Epithelial cell of proximal tubule (primary cell): ENCODE measurements at places on chromosomes 2 and 18. TPM values are rescaled to one million over a fixed set of nuclear protein-coding genes. Genes with fewer than 3 reads are reported as not detected.
A peak's percentile ranks its signal among the peaks of the same experiment; 100 is the strongest.

DNA sequence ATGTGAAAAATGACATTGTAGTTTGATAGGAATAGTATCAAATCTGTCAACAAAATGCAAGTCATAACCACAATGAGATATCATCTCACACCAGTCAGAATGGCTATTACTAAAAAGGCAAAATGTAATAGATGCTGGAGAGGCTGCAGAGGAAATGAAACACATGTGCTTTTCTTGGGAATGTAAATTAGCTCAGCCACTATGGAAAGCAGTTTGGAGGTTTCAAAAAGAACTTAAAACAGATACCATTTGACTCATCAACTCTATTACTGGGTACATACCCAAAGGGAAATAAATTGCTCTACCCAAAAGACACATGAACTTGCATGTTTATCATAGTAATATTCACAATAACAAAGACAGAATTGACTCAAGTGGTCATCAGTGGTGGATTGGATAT lies 572.6 kb downstream of the TRIB2 start:
- DNase-seq = no peak

DNA sequence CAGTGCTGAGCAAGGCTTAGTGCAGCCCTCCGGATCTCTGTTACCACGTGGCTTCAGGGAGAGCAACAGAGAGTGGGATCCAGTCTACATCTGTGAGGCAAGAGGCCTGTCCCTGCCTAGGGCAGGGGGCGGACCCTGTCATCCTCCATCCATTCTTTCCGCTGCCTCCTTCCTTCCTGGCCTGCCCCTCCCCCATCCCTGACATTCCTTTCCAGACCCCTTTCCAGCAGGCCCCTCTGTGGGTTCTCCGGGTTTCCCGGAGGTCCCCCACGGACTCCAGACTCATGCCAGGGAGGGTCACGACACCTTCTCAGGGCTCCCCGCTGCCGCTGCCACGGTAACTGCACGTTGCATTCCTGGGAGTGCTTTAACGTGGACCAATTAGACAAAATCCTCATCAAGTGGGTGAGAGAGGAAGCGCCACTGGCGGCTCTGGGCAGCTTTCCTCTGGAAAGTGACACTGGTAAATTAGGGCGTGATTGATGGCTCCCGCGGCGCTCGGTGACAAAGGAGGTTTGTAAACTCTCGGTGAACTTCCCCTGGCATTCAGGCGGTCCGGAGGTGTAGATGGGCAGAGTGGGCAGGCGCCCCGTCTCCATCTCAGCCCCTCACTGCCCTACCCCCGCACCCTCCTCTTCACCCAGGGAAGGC lies 11.4 kb downstream of the ATOH8 start:
- no peak for DNase-seq

GRCh38 chr2:217107480-217107879 lies 247.6 kb upstream of the TNP1 start:
- DNase-seq = no peak

- no peak for DNase-seq
Observed at GRCh38 chr2:39377226-39377939, 59.7 kb downstream of the MAP4K3 start.

- DNase-seq = no peak
Observed at GRCh38 chr2:98160554-98160953, 73.6 kb downstream of the VWA3B start.

DNA sequence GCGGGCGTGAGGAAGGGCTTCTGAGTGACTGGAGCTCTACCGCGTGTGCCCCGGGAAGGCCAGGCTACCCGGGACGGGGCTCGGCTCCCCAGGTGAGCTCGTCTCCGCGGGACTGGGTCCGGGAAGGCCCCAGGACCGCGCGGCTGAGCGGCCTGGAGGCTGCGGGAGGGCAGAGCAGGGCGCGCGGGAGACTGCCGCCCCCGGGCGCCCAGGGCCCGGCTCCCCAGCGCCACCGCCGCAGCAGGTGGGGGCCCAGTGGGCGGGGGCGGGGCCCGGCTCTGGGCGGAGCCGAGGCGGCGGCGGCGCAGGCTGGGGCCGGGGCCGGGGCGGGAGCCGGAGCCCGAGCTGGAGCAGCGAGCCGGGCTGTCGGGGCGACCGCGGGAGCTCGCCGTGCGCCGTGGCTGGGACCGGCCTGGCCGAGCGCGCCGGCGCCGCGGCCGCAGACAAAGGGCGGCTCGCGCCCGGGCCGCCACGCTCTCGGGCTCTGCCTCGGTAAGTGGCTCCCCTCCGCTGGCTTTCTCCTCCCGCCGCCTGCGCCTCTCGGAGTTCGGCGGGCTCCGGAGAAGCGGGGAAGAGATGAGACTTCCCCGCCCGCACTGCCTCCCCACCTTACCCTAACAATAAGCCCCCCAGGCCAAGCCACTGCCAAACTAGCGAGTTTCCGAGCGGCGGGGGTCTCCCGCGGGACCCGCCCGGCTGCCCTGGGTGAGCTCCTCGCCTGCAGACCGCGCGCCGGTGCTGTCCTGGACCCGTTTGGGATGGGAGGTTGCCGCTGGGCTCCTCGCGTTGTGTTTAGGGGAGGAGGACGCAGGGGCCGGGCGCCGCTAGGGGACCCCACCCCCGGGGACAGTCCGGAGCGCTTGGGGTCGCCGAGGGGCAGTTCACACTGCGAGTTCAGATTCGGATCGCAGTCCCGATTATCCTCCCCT lies at the start of gene MAPK4:
Gene MAPK4 (plus strand): TSS at position 336 of the 929 bp plus-strand sequence. CDS start 103,872 bp downstream, outside the sequence.
- DNase-seq = no peak

DNA sequence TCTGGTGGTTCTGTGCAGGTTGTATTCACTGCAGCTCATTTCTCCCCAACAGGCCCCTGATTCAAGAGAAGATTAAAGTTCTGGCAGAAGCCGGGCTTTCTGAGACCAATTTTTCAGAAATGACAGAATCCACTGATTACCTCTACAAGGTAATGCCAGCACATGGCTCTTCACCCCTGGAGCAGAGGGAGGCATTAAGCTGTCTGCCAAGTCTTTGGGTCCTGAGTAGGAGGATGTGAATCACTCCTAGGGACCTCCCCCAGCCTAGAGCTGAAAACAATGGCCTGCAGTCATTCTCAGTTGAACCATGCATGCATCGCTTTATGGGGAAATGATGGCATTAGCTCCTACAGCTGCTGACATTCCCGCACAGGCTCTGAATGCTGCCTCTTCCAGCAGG lies 20.5 kb upstream of the RPL37A start:
- peak; percentile 36 for DNase-seq

GRCh38 chr2:28422908-28423741 lies 30.5 kb downstream of the FOSL2 start:
- DNase-seq = no peak

DNA sequence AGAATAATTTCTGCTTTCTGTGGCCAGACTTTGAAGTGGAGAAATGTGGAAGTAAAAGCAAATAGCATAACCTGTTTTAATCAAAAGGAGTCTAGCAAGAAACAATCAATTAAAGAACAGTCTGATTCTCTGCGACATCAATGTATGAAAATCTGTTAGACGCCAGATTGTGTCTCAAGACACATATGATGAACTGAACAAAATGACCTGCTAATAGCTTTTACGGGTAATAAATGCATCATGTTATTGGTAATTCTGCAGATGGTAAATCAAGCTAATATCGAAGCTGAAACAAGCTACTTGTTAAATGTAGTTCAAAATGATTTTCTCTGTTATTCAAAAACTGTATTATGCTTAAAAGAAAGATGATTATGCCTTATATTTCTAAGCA lies 208.5 kb upstream of the FIGN start:
- DNase-seq = no peak

GRCh38 chr18:28541276-28541930 lies 364.5 kb upstream of the CDH2 start:
- DNase-seq = no peak

DNA sequence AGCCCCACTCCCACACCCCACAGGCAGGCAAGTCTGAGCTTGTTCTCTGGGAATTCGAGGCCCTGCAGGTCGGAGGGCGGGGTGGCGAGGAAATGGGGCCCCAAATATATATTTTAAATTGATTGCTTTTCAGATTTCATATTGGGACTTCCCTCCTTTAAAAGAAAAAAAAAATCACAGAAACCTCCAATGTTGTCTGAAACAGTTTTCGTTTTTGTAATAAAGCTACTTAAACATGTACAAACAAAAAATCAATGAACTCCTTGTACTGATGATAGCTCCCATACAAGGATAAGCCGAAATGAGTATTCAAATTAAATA lies 21.5 kb downstream of the THNSL2 start:
- DNase-seq = no peak

GRCh38 chr2:88600038-88600465 lies 27.2 kb downstream of the EIF2AK3 start:
- peak; percentile 100 for DNase-seq

- no peak for DNase-seq
Observed at GRCh38 chr2:18001671-18002070, 123.2 kb downstream of the KCNS3 start.

DNA sequence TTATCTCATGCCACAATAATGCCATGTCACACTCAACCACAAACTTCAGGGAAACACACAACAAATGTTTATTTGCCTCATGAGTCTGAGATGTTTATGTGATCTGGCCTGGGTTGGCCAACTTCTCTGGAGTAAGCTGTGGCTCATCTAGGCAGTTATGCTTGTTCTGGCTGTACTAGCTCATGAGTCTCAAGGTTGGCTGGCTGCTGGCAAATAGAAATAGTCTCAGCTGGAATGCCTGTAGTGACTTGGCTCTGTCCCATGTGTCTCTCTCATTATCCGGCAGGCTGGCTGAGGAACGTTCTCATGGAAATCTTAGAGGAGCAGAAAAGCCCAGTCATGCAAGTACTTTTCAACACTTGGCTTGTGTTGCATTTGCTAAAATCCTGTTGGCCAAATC lies 234.9 kb upstream of the CDH2 start:
- DNase-seq = no peak

Gene DSG4
- not detected in 2 replicates for total RNA-seq

Gene G6PC2
- not detected in 2 replicates for total RNA-seq

Gene MBD1
- total RNA-seq = 56.5 and 70.2 TPM in 2 replicates

Gene AKAIN1
- not detected in 2 replicates for total RNA-seq

Gene DSG3
- total RNA-seq = not detected in 2 replicates

Gene NDC80
- 35.1 and 45.1 TPM in 2 replicates for total RNA-seq

Gene SOX11
- 10.1 and 17.1 TPM in 2 replicates for total RNA-seq

Gene GNLY
- total RNA-seq = not detected in 2 replicates

Gene GREB1
- 0.07 and 0.12 TPM in 2 replicates for total RNA-seq
